ENCODE measurements at places on chromosomes 11 and 22.

DNA sequence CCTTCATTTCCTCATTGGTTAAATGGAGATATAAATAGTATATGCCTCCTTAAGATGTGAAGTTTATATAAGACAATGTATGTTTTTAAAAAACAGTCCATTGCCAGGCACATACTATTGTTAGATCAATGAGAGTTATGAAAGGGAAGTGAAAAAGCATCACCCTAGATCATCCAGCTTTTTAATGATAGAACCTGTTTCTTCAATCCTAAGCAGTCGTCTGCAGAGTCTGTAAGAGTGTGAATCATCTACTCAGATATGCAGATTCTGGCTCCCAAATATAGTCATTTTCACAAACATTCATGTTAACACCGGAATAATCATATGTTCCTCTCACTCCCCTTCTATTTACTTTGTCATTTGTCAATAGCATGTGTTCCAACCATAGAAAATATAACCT is 65.3 kb upstream of the SLN start:
- no peak for DNase-seq

GRCh38 chr11:31412946-31413345 is 43.3 kb downstream of the DNAJC24 start:
- DNase-seq, result no peak

DNA sequence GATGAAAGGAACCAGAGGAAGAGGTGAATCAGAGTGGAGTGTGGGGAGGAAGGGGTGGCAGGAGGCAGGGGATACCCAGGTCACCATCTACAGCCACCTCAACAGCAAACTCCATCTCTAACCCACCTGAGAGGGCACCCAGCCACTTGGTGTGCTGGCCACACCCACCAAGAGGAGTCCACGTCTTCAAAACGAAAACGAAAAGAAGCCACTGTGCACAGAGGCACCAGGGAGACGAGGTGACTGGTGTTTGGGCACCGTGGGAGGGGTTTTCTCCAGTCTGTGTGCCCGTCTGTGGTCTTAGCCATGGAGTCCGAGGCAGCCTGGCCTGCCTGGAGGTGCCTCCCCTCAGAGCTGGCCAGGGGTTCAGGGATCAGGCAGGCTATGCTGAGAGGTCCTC is 20.2 kb downstream of the PDGFB start:
- no peak for DNase-seq

- DNase-seq, result no peak
Measured at GRCh38 chr11:1482581-1483444, 3.8 kb downstream of the MOB2 start.

DNA sequence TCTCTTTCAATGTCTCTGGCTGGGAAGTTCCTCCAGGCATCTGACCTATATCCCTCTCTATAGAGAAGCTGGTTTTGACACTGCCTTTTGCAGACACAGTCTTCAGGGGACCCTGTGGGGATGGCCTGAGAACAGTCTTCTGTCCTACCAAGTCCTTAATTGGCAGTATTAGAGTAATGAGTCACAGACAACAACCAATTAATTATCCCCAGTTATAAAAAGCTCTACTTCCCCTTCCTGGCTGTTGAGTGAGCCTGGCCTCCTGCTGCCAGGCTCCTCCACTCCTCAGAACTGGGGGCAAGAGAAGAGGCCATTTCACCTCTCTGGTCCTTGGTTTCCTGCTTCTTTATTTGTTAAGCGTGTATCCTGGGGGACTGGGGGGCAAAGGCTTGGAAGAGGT is 41.2 kb upstream of the KLHL35 start:
- no peak for DNase-seq

GRCh38 chr11:124297921-124298320 is 15.8 kb downstream of the OR8D1 start:
- DNase-seq, result no peak

- DNase-seq, result no peak
Measured at GRCh38 chr11:69133251-69133650, 22.5 kb upstream of the SMIM38 start.

DNA sequence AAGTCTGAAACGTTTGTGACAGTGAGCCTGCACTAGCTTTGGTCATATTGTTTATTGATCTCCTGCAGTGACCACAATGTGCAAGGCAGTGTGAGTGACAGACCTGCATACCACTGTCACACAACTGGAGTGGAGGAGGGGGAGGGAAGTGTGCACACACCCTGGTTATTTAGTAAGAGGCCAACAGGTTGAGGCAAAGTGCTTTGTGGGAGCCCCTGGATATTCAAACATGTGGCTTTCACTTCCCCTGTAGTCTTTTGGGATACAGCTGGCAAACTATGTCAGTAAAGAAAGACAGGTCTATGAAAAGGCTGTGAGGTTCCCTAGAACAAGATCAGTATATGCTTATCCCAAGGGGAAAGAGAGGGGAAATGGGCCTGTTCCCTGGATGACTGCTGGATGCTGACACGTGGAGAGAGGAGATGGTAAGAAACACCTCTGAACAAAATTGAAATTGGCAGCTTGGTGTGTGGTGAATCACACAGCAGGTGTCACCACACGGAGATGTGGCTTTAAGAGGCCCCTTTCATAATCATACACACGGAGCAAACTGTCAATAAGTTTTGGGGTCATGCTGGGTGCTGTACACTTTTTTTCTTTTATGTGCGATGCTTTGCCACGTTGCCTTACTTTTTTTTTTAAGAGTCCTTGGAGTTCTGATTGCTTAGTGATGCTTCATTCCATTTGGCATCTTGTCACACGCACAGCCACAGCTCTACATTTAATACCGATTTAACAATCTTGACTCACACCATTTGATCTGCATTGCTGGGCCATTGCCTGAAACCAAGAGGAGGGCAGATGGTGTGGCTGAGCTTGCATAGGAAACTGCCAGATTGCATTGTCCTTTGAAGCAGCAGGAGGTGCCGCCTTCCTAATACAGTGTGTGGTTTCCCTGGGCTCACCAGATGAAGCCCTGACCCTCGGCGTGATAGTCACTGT is 11.3 kb downstream of the OSBP2 start:
- DNase-seq, result no peak

- no peak for DNase-seq
Measured at GRCh38 chr11:114228435-114229411, 67.5 kb upstream of the NNMT start.

DNA sequence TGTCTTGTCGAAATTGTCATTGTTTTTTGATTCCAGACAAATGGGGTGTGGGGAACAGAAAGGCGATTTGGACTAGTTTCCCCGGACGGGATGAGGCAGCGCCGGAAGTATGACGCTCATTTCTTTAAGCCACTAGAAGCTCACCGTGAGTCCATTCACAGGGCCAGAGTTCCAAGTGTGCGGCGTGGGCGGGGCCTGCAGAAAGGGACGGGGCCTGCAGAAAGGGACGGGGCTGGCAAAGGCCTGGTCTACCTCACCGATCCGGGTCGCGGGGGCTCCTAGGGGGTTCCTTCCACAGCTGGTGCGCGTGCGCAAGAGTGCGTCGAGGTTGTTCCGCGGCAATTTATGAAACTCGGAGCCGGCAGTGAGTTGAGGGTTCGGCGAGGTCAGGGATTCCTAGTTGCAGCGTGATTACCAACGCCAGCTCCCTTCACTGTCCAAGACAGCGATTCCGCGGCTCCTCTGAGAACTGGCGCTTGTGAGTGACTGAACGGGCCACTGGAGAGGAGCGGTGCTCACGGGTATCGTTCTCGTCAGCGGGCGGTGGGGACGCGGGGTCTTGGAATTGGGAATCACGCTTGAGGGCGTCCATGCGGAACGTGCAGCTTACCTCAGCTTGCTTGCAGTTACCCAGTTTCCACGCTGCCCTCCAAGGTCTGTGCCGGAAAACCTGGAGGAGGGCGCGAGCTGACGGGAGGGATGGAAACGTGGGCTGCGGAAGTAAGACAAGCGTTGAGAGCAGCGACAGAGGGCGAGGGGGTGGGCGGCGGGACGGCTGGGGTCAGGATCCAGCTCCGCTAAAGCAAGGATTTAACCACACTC is at the start of gene ZNF215:
ZNF215 (plus strand) TSS at position 219 of the 822 bp plus-strand sequence. CDS start 5,847 bp downstream, outside the sequence.
- DNase-seq, result peak; percentile 59

- peak; percentile 39 for DNase-seq
Measured at GRCh38 chr22:36860821-36861659, at the start of gene NCF4. TSS of gene NCF4 (plus strand) at chr22:36861006. CDS start at chr22:36861172, 166 bp downstream.

- DNase-seq, result no peak
Measured at GRCh38 chr11:3826721-3827120, 14.0 kb downstream of the RHOG start.

DNA sequence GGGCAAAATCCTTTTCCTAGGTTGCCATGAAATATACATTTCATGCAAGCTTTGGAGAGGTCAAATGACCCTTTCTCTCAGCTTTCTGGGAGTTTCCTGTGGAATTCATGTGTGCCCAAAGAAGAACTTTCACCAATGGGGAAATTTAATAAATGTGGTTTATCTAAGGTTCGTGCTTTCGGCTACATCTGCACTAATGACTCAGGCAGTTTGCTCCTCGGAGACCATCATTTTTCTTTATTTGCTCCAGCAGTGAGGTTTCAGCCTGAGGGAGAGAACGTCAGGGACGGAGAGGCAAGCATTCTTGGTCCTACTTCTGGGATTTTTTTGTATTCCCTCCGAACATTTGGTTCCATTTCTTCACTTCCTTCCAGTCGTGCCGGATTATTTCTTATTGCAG is 85.2 kb downstream of the FLI1 start:
- DNase-seq, result no peak

DNA sequence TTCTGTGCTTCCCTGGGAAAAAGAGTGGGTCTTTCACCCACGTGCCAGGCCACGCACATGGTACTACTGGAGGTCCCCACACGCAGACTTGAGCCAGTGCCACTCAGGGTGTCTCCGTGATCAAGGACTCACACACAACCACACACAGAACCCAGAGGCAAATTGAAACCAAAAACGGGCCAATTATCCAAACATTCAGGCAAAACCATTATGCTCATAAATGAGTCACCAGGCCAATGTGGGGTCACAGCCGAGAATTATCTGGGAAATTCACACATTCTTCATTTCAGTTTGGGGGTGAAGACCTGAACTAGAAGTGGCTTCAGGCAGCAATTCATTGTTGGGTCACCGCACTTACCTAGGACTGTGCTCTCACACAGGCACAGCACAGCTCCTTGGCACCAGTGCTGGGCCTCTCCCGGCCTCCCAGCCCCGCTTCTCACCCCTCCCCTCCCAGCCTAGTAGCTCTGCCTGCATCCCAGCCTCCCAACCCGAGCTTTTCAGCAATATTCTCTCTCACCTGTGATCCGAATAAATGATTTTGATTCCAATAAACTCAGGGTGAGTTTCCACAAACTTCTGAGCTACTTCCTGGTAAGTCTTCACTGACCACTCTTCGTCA is 28.0 kb downstream of the ADA2 start:
- DNase-seq, result no peak

- no peak for DNase-seq
Measured at GRCh38 chr11:114154271-114155047, 94.9 kb downstream of the ZBTB16 start.

DNA sequence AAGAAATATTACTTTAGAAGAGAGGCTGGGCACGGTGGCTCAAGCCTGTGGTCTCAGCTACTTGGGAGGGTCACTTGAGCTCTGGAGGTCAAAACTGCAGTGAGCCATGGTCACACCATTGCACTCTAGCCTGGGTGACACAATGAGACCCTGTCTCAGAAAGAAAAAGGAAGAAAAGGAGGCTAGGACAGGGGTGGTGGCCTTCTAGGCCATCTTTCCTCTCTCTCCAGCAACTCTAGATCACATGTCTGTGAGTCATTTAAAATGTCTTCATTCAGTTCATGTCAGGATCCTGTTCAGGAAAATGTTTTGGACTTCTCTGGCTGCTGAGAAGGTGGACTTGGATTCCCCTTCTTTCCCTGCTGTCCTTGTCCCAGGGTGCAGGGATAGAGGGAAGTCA is 53.3 kb downstream of the PPFIA1 start:
- no peak for DNase-seq

- DNase-seq, result no peak
Measured at GRCh38 chr22:45502215-45503049, at the start of gene FBLN1. TSS of gene FBLN1 (plus strand) at chr22:45502883. CDS start at chr22:45502986, 103 bp downstream.

DNA sequence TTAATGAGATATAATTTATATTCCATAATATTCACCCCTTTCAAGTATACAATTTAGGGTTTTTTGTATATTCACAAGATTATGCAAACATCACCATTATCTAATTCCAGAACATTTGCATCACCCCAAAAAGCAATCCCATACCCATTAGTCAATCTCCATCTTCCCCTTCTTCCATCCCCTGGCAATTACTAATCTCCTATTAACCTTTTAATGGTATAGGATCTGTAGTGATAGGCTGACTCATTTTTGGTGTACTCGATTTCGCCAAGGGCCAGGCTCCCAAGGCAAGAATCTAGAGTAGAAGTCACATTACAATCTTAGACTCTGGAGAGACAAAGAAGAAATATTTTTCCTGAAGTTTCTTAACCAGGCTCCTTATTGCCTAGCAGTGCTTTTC is 113.4 kb downstream of the GAB2 start:
- DNase-seq, result no peak

- no peak for DNase-seq
Measured at GRCh38 chr11:125431481-125431880, 64.6 kb downstream of the FEZ1 start.

DNA sequence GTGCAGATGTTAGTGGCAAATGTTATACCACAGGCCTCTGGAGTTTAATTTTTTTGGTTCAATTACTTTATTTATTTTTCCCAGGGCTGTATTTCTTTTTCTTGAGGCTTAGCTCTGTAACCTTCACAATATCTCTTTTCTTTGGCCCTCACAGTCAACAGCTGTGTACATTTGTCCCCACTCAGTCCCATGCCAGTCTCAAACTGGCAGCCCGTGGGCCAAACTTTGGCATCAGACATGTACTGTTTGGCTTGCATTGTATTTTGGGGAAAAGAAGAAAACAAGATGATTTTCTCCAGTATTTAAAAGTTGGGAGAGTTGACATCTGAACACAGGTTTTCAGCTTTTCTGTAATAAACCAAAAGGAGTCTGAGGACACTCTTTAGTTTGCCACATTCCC is 87.1 kb downstream of the PRR5L start:
- no peak for DNase-seq

GRCh38 chr11:62804310-62805075 is 747 bp downstream of the NXF1 start:
- peak; percentile 39 for DNase-seq

- DNase-seq, result no peak
Measured at GRCh38 chr22:19106886-19107729, 15.1 kb downstream of the DGCR2 start.

All from stimulated activated CD4-positive, alpha-beta T cell treated with anti-CD3 and anti-CD28 coated beads, Interleukin-2, amount 100 ng/mL, for 24 hours (primary cell).